Stimulated activated CD4-positive, alpha-beta T cell treated with anti-CD3 and anti-CD28 coated beads, Interleukin-15, amount 100 ng/mL, for 48 hours (primary cell): ENCODE measurements at places on chromosomes 3 and 15.

- no peak for DNase-seq
These were observed 103.5 kb downstream of the NUP210 start for GRCh38 chr3:13316603-13317002.

DNA sequence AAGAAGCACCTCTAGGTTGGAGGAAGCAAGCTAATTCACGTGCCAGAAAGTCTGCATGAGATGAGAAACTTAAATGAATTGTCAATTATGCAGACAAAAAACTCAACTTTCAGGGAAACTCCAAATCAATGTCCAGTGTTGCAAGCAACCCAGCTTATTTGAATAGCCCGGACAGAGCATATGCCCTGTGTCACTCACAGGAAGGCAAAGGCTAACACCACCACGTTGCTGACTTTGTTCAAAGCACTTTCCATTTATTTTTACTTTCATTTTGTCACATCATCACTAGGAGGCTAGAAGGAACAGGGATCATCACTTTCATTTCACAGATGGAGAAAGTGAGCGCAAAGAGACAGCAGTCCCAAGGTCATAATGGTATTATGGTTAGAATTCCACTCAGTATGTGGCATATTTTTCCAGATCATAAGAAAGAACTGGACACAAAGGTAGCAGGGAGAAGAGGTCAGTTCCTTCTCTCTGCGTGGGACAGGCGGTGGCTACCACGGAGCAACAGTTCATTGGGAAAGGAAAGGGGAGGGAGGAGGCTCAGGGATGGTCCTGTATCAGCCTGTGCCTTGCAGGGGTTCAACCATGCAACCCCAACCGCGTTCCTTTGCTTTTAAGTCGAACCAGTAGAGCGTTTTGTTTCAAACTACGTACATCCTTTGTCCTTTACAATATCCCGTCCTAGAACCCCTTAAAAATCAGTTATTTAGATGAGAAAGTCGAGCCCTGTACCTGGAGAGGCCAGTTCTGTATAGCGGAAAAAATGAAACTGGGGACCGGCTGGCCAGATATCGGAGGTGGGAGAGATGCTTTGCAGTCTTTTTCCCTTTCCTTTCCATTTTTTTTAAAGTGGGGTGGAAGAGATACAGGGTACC, 1.1 kb downstream of the HEG1 start:
- no peak for DNase-seq

- no peak for DNase-seq
These were observed 27.5 kb downstream of the IGF2BP2 start for GRCh38 chr3:185797108-185797881.

DNA sequence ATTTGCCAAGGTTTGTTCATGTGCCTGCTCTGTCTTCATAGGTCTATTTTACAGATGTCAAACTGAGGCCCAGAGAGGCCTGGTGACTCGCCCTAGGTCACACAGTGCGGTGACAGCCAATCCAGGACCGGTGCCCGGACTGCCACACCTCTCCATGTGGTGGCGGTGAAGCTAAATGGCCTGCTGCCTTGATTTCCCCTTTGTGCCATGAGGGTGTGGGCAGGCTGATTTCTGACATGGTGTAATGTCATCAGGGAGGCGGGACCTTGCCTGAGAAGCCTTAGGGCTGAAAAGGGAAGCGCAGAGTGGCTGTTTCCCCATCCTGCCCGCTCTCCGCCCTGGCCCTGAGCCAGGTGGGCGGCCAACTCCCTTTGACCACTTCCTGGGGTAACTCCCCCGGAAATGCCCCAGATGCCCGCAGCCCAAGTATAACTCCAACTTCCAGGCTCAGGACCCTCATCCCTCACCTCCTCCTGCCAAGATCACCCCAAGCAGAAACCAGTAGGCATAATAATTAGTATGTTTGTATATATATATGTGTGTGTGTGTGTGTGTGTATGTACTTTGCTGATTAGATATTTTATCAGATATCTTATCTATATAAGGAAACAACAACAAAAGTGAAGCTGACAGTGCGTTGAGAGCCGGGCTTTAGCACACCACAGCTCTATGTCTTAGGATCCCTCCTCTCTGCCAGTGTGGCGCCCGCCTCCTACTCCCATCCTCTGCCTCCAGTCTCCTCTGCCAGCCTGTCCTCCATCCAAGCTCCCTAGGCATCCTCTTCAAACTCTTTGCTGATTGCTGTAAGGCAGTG, 63.9 kb downstream of the IQSEC1 start:
- no peak for DNase-seq

DNA sequence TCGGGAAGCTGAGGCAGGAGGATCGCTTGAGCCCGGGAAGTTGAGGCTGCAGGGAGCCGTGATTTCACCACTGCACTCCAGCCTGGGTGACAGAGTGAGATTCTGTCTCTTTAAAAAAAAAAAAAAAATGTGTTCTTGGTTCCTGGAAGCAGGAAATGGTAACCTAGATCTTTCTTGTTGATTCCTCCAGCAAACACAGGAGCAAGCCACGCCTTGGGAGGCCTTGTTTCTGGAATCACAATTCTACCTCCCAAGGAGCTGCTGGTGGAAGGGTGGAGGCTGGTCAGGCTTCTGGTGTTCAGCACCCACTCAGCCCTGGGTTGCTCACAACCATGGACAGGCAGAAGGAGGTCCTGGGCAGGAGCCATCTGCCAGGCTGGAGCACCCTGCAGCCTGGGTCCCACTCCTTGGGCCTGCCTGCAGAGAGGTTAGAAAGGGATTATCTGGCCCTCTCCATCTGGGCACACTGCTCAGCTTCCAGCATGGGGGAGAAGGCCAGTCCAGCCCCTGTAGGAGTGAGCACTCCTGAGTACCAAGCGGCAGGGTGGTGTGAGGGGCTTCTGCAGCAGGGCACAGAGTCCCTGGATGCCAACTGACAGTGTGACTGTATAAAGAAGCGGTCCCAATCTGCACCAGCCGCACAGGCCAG, 65.6 kb downstream of the ABTB1 start:
- no peak for DNase-seq

- DNase-seq = no peak
These were observed 665.6 kb upstream of the CCDC54 start for GRCh38 chr3:106711650-106712049.
